Stimulated activated CD4-positive, alpha-beta T cell treated with anti-CD3 and anti-CD28 coated beads, Interleukin-4, amount 100 ng/mL, for 24 hours (primary cell): ENCODE measurements at places on chromosomes 16 and 17.
A peak's percentile ranks its signal among the peaks of the same experiment; 100 is the strongest.

DNA sequence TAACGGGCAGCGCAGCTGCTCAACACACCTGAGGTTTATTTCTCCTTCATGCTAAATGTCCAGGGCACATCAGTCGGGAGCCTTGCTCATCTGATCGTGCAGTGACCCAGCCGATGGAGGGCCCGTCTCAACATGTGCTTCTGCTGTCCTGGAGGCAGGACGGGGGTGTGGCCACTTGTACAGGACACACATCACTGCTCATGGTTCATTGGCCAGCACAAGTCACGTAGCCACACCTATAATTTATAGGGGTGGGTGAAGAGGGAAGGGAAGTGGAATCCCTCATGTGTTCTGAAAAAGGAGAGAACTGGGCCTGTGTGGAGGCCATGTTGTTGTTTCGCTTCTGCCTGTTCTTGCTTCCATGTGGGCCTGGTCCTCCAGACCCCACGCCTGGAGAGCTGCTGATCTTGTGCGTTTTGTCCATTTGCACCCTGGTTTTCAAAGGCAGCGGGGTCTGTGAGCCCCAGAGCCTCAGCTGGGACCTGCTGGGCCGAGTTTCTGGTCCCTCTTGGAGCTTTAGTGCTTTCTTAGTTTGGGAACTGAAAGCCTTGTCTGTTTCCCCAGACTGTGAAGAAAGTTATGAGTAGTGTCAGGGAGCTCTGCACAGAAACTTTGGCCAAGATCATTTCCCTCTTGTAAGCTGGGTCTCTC lies 60.5 kb downstream of the CMIP start:
- no peak for DNase-seq

- no peak for DNase-seq
Measured at GRCh38 chr16:85234310-85235204, 122.3 kb upstream of the CIBAR2 start.

GRCh38 chr17:42617956-42618431 lies 8.5 kb downstream of the TUBG1 start:
- no peak for DNase-seq

DNA sequence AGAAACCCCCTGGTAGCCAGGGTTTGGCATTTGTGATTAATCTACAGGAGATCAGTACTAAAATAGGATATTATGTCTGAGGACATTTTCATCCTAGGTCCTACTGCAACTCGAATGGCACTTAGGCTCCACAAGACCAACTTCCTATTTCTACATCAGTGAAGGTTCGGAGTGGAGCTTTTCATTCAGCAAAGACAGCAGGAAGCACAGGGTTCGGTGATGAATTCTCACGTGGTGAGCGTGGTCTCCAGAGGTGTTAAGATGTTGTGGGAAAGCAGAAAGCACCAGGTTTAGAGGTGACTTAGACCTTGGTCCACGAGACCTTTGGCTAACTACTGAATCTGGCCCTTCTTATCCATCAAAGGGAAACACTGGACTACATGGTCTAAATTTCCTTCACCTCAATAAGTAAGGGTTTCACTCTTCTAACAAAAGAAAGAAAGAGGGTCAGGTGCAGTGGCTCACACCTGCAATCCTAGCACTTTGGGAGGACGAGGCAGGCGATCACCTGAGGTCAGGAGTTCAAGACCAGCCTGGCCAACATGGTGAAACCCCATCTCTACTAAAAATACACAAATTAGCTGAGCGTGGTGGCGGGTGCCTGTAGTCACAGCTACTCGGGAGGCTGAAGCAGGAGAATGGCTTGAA lies 13.9 kb upstream of the HELZ start:
- DNase-seq, result peak; percentile 16

- no peak for DNase-seq
Measured at GRCh38 chr16:31664683-31665482, 137.2 kb downstream of the AHSP start.

- DNase-seq, result no peak
Measured at GRCh38 chr17:35239823-35240222, 3.0 kb upstream of the SLFN5 start.

- DNase-seq, result peak; percentile 68
Measured at GRCh38 chr16:88810912-88811768, 588 bp downstream of the APRT start.

DNA sequence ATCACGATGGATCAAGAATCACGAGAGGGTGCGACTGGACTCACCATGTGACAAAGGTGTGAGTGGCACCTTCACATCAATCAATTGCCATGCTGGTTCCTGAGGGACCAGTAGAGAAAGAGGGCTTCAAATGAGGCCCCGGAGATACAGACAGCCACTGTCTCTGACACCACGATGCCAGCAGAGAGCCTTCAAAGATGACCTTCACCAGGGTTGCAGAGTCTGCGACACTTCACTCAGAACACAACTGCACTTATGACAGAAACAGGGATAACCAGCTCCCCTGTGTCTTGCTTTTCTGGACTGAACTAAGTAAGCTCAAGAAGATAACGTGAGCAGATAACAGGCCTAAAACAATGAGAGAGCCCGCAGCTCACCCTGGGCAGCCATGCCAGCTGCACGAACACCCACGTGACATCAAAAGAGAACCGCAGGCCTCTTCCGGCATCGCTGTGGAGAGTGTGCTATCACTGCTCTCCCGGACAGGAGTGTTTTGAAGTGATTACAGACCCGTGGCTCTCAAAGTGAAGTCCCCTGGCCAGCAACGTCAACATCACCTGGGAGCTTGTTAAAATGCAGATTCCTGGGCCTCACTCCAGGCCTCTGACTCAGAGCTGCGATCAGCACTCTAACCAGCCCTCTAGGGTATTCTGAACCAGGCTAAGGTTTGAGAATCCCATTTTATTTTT lies 36.4 kb downstream of the KLHDC4 start:
- no peak for DNase-seq

DNA sequence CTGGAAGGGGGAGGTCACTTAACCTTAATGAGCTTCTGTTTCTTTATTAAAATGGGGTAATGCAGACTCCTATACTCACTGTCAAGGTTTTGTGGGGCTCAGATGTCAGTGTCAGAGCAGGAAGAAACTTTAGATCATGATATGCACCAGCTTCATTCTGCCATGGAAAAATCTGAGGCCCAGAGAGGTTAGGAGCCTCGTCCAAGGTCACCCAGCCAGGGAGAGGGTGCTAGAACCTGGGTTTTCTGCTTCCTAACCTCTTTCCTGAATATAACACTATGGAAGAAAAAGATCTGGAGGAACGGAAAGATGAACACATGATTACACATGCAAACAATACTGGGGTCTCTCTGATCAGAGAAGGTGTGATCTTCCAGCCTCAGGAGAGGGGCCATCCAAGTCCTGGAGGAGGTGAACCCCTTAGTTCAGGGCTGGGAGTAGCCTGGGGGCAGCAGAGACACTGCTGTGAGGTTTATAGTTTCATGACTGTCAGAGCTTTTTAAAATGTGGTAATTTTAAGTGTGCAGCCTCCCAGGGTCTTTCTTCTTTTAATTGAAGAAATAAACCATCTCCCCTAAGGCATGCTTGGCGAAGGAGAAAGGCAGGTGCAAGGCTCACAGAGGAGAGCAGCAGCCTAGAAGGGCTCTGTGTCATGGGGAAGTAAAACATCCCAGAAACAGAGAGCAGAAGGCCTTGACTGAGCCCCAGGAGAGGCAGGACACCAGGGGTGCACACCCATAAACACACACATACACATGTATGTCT lies 10.2 kb upstream of the MEOX1 start:
- DNase-seq, result no peak

DNA sequence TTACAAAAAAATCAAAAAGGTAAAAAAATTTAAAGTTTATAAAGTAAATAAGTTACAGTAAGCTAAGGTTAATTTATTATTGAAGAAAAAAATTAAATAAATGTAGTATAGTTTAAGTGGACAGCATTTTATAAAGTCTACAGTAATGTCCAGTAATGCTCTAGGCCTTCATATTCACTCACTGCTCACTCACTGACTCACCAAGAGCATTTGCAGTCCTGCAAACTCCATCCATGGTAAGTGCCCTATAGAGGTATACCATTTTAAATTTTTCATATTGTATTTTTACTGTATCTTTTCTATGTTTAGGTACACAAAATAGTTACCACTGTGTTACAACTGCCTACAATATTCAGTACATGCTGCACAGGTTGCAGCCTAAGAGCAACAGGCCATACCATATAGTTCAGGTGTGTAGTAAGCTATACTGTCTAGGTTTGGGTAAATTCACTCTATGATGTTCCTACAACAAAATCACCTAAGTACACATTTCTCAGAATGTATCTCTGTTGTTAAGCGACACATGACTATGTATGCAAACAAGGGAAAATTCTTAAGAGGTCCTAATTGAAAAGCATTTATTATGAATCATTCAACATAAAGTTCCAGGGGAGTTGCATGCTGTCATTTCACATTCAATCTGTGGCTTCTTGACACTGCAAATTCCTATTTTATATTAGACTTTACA lies 92.3 kb downstream of the SPAG9 start:
- no peak for DNase-seq

DNA sequence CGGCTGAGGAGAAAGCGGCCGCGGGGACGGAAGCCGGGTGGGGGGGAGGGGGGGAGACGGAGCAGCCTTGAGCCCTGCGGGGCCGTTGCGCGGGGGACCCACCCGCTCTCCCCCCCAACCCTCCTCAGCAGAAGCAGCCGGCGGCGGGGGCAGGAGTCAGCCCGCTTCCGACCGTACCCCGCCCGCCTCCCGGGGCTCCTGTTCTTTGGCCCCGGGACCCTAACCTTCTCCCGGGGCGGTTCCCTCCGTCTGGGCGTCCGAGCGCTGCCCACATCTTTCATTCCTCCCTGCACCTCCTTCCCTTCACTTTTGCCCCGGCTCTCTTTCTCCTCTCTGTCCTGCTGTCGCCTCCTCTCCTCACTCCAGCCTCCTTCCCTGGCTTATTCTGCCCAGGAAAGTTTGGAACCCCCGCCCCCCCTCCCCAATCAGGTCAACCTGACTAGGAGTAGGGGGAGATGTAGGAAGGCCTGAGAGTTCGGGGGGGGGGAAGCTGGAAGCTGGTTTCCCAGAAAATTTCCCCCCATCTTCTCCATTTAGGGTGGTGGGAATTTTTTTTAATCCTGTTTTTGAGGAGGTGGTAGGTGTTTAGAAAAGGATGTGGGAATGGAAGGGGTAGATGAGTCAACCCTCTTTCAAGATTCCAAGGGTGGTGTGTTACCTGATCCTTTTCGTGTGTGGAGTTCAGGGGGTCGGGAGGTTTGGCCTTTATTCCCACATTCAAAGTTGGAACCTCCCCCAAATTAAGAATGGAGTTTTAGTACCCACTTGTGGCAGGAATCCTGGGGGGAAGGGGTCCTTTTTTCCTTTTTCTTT lies 427 bp upstream of the NLK start:
- DNase-seq, result no peak

- no peak for DNase-seq
Measured at GRCh38 chr17:2736956-2737355, 12.5 kb downstream of the CCDC92B start.

GRCh38 chr17:7803981-7804380 lies 30.0 kb upstream of the KDM6B start:
- no peak for DNase-seq

DNA sequence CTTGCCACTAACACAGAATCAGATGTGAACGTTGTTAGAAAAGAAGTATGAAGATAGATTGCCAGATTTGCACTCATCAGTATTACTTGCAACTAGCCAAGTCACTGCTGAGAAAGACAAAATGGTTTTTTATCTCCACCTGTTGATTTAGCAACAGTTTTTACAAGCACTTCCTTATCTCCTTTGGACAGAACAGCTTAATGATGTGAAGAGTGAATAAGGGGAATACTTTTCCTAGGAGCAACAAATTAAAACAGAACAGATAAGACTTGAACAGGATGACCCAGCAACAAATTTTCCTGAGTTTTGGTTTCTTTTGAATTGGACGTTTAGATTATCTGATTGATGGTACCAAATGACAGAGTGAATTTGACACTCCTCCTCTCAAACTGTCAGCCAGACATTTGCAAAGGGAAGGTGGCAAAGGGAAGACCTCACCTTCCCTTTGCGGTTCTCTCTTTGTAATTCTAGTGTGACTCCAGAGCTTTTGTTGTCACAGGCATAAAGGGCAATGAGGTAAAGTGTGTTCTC lies 130.6 kb downstream of the NLK start:
- DNase-seq, result no peak

GRCh38 chr17:31072186-31072585 lies 22.6 kb upstream of the NF1 start:
- DNase-seq, result no peak

- DNase-seq, result no peak
Measured at GRCh38 chr17:31308372-31309334, 5.2 kb downstream of the EVI2B start.

GRCh38 chr16:24801761-24802302 lies 43.9 kb upstream of the SLC5A11 start:
- DNase-seq, result no peak

- DNase-seq, result no peak
Measured at GRCh38 chr17:31472137-31472536, 80.7 kb downstream of the RAB11FIP4 start.

DNA sequence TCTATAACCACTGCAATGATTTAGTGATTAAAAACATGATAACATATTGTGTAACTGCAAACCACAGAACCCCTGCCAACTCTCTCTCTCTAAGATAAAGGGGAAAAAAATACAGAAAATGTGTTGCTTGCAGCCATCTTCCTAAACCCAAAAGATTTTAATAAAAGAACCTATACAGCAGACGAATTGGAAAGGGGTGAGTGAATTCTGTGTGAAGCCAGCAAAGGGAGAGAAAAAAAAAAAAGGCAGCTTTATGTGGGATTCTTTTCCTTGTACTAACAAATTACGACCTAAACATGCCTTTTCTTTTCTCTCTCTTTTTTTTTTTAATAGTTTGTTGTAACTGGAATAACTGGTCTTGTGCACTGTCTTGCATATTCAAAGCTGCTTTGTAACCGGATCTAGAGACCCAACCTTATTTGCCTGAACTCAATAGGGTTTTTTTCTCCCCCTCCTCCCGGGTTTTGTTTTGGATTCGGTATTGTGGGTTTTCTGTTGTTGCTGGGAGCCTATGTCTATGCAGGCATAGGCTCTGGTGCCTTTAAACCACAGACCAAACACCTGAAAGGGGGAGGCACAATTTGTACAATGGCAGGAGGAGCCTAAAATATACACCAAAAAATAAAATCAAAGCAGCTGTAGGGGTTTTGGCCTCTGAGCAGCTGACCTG lies 7.0 kb upstream of the ZFHX3 start:
- DNase-seq, result no peak

DNA sequence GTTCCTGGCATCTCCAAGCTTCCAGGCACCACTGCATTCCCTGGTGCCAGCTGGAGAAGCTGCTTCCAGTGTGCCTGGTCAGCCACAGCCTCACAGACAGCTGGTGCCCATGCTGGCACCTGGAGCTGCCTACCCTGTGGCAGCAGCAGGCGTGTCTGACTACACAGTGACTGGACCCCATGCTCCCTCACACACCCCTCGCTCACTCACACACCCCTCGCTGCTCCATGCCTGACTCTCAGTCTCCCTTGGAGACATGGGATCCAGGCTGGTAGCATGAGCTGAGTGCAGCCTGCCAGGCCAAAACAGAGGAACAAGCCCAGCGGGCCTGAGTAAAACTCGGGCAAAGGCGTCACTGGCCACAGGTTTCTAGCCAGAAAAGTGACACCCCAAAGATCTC lies 59.1 kb upstream of the SMIM36 start:
- no peak for DNase-seq

GRCh38 chr16:69566240-69566980 lies 644 bp downstream of the NFAT5 start:
- DNase-seq, result peak; percentile 26

GRCh38 chr16:17058471-17058870 lies 412.3 kb downstream of the XYLT1 start:
- no peak for DNase-seq
